ENCODE measurements at places on chromosomes 13 and 19.

DNA sequence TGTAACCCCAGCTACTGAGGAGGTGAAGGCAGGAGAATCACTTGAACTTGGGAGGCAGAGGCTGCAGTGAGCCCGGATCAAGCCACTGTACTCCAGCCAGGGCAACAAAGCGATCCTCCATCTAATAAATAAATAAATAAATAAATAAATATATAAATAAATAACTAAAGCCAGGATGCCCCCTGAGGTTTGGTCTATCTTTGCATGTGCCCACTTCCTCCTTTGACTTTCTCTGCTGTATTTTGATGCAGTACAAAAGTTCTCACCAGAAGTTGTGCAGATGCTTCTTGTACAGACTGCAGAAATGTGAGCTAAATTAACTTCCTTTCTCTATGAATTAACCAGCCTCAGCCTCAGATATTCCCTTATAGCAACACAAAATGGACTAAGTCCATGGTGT is 6.5 kb upstream of the N4BP2L2 start:
- H3K4me1 ChIP-seq, result no peaks in the 10 kb centered on the region
- H3K27me3 ChIP-seq, result peaks cover 10% of the 10 kb centered on the region
- H3K27ac ChIP-seq, result no peak overlapping the region

DNA sequence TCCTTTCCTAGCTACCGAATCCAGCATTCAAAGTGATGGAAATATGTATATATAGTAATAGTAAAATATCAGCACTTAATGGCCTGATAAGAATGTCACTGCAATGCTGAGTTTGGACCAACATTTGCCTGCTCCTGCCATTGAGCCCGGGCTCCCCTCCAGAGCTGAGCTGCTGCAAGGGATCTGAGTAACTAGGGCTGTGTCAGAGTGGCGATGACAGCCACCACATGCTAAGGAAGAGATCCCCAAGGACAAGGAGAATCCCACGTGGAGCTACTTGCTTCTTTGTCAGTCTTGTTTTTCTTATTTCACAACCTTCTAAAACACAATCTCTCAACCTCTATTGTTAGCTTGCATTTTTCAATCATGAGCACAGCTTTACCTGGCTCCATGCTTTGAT is 19.5 kb upstream of the ALOX5AP start:
- H3K27me3 ChIP-seq, result no peaks in the 10 kb centered on the region
- DNase-seq, result no peak
- no peak overlapping the region for H3K4me3 ChIP-seq
- no peaks in the 10 kb centered on the region for H3K36me3 ChIP-seq

DNA sequence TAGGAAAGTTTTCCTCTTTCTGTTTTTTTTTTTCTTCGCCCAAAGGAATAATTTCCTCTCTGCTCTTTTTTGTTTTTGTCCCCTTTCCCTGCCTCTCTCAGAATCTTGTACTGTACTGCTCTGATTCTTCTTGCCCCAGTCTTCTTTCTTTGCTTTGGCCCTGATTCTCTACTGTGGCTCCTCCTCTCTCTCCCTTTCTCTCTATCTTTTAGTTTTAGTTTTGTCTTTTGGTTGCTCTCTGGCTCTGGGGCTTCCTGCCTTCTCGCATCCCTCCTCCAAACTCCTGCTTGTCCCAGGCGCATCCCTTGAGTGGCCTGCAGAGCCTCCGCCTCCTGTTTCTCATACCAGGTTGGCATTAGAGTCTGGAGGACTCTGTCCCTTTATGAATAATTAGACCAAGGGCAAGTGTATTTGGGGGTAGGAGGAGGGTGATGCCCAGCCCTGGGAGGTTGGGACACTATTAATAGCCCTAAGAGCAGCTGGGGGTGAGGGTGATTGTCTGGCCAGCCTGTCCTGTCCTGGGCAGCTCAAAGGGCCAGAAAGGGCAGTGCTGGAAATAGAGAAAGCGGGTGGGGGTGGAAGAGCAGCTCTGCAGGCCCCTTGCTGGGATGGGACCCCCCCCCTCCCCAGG is 39.1 kb downstream of the LYL1 start:
- H3K27me3 ChIP-seq, result peaks cover 4% of the 10 kb centered on the region
- H3K36me3 ChIP-seq, result no peaks in the 10 kb centered on the region
- H3K4me1 ChIP-seq, result peaks cover 3% of the 10 kb centered on the region
- H3K4me3 ChIP-seq, result no peak overlapping the region
- no peak for DNase-seq
- no peak overlapping the region for H3K27ac ChIP-seq

GRCh38 chr13:76913898-76914297 is 27.7 kb upstream of the KCTD12 start:
- no peak overlapping the region for H3K27ac ChIP-seq
- H3K4me1 ChIP-seq, result no peaks in the 10 kb centered on the region
- DNase-seq, result no peak
- no peaks in the 10 kb centered on the region for H3K36me3 ChIP-seq

- H3K4me3 ChIP-seq, result peak overlapping the region; percentile 94
- peaks cover 12% of the 10 kb centered on the region for H3K27me3 ChIP-seq
- no peak for DNase-seq
- peaks cover 32% of the 10 kb centered on the region for H3K4me1 ChIP-seq
- peaks cover 30% of the 10 kb centered on the region for H3K36me3 ChIP-seq
Measured at GRCh38 chr19:53466726-53467484, 628 bp upstream of the ZNF813 start.

GRCh38 chr19:33429891-33430673 is 56.6 kb downstream of the CEBPG start:
- H3K27ac ChIP-seq, result peak overlapping the region; percentile 71
- peaks cover 8% of the 10 kb centered on the region for H3K4me1 ChIP-seq
- DNase-seq, result no peak
- H3K27me3 ChIP-seq, result no peaks in the 10 kb centered on the region

DNA sequence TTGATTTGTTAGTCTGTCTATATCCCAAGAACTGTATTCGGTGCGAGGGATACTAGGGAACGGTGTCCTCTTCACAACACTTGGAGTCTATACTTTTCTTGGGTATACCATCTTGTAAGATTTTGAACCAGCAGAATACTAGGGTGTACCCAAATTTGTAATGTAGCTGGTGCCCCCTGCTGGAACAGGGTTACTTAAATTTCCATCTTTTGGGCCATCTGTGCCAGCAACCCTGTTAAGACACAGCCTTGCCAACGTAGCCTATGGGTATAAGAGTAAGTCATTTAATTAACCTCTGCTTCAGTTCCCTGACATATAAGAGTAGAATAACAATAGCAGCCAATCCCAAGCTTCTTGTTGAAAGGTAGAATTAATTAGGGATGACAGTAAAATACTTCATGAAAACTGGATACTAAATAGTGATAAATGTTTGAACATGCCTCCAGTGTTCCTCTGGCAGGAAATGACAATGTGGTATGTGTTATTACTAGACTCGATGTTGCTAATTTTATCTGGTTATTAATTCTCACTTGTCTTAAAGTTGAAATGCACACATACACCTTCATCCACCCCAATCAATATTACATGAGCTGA is 607.6 kb downstream of the FGF9 start:
- DNase-seq, result peak; percentile 61
- H3K4me1 ChIP-seq, result peaks cover 16% of the 10 kb centered on the region
- H3K27ac ChIP-seq, result no peak overlapping the region
- no peak overlapping the region for H3K4me3 ChIP-seq
- no peaks in the 10 kb centered on the region for H3K36me3 ChIP-seq
- H3K27me3 ChIP-seq, result no peaks in the 10 kb centered on the region

GRCh38 chr19:4576016-4576933 is 16.8 kb upstream of the SEMA6B start:
- peak; percentile 55 for DNase-seq
- no peaks in the 10 kb centered on the region for H3K36me3 ChIP-seq
- peaks cover 1% of the 10 kb centered on the region for H3K4me1 ChIP-seq
- no peak overlapping the region for H3K4me3 ChIP-seq

DNA sequence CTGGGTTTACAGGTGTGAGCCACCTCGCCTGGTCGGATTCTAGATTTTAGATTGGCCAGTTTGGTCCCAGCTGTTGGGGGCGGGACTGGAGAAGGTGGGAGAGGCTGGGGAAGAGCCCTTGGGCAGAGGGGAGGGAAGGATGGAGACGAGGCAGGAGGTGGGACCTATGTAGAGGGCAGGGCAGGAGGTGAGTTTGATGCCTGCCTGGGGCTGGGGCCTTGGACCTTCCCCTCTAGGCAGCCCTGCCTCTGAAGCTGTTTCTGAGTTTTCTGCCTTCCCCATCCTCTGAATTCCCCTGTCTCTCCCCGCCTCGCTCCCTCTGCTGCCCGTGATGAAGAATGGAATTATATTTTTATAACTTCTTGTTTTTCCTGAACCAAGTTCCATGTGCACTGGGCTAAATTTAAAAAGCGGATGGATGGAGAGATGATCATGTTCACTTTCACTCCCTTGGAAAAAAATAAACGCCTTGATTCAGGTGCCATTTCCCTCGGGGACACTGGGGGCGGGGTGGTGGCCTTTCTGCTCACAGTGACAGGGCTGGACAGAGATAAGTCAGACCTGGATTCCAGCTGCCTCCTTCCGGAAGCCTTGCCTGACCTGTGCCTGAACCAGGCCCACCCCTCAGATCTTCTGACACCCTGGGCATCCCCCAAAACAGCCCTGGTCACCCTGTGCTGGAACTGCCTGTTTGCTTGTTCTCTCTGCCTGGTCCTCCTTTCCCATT is 16.5 kb upstream of the TNFAIP8L1 start:
- no peak overlapping the region for H3K27ac ChIP-seq
- H3K4me1 ChIP-seq, result no peaks in the 10 kb centered on the region
- no peaks in the 10 kb centered on the region for H3K36me3 ChIP-seq
- no peak for DNase-seq

DNA sequence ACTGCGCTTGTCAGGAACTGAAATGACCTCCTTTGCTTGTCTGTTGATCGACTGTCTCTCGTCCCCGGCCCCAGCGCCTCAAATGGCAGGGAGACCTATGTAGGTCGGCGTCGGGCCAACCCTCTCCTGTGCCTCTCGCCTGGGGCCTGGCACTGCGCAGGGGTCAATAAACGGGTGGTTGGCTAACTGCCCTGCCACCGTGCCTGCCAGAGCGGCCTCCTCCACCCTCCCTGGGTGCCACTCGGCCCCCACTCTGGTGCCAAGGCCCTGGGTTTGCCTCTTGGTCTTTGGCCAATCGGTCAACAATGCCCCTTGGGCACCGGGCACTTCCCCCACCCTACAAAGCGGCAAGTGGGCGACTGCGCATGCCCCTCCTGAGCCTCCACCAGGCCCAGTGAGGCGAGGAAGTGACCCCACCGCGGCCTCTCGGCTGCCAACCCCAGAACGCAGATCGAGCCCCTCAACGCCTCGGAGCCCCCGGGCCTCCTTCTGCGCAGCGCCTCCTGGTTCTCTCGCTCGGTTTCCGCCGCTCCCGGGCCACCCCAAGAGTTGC is 1.1 kb downstream of the KEAP1 start:
- peak overlapping the region; percentile 80 for H3K27ac ChIP-seq
- peaks cover 3% of the 10 kb centered on the region for H3K36me3 ChIP-seq
- no peaks in the 10 kb centered on the region for H3K27me3 ChIP-seq
- DNase-seq, result no peak

- H3K27me3 ChIP-seq, result no peaks in the 10 kb centered on the region
- peak overlapping the region; percentile 33 for H3K27ac ChIP-seq
- H3K36me3 ChIP-seq, result peaks cover 34% of the 10 kb centered on the region
- peaks cover 27% of the 10 kb centered on the region for H3K4me1 ChIP-seq
Measured at GRCh38 chr19:43726736-43727592, 11.1 kb downstream of the IRGC start.

GRCh38 chr19:18220632-18221275 is 5.5 kb downstream of the PDE4C start:
- no peak for DNase-seq
- H3K27me3 ChIP-seq, result peaks cover 30% of the 10 kb centered on the region
- no peaks in the 10 kb centered on the region for H3K36me3 ChIP-seq
- H3K4me3 ChIP-seq, result no peak overlapping the region
- peaks cover 19% of the 10 kb centered on the region for H3K4me1 ChIP-seq

DNA sequence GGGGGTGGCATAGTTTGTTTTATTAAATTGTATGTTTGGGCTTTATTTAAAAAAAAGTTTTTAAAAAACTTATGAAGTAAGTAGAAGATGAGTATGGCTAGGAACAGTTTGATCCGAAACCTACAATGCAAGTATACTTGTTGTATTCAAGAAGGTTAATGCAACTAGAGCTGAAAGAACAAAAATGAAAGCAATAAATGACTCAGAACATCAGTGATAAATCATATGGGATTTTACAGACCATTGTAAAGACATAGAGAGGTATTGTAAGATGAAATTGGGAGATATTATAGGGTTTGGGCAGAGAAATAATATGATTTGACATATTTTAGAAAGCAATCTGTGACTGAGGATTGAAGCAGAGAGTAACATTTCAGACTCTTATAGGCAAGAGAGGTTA is 1135.3 kb downstream of the SLITRK5 start:
- H3K27me3 ChIP-seq, result no peaks in the 10 kb centered on the region
- peaks cover 9% of the 10 kb centered on the region for H3K36me3 ChIP-seq
- no peak overlapping the region for H3K4me3 ChIP-seq
- no peak for DNase-seq
- H3K4me1 ChIP-seq, result no peaks in the 10 kb centered on the region

- peak overlapping the region; percentile 99 for H3K27ac ChIP-seq
- H3K4me3 ChIP-seq, result peak overlapping the region; percentile 95
- H3K4me1 ChIP-seq, result peaks cover 32% of the 10 kb centered on the region
- no peaks in the 10 kb centered on the region for H3K36me3 ChIP-seq
- peak; percentile 11 for DNase-seq
Measured at GRCh38 chr13:48975101-48975855, 434 bp upstream of the FNDC3A start.

DNA sequence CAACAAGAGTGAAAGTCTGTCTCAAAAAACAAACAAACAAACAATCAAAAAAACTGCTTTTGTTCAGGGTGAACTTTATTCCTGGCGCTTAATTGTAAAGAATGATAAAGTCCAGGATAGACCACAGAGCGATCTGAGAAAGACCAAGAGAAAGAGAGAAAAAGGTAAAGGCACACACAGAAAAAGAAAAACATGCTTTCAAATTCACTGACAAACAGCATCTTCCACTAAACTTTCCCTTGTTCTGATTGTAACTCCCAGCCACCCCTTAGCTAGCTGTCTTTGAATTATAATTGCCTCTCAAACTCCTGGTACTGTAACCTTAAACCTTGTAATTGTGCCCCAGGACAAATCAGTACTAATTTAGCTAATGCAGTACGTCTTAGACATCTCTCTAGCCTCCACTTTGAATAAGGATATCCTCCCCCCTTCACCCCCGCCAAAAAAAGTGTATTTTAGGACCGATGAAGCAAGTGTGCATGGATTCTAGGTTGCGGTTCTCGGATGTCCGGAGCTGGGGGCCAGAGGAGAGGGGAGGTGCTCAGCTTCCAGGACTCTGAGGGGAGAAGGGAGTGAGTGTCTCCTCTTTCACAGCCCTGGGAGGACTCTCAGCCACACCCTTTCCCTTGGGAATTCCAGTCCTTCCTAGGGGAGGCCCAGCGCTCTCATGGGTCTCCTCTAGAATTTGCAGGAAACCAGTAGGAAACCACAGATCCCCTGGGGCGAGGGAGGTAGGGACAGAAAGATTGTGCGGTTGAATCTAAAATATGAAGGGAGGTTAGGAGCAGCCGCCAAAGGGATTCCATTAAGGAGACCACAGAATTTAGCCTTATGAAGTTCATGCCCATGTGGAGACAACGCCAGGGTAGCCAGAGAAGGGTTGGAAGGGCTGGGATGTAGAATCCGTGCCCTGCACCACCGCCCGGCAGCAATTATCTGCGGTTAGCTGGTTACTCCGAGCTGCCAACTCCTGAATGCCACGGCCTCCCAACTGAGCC is 19.7 kb downstream of the ZNF536 start:
- no peaks in the 10 kb centered on the region for H3K4me1 ChIP-seq
- no peak for DNase-seq
- H3K27me3 ChIP-seq, result peaks cover 14% of the 10 kb centered on the region
- no peak overlapping the region for H3K4me3 ChIP-seq
